ENCODE measurements at places on chromosomes 3 and 15. TPM values are rescaled to one million over a fixed set of nuclear protein-coding genes. Genes with fewer than 3 reads are reported as not detected.

GRCh38 chr3:179063945-179064560, 7.6 kb downstream of the ZMAT3 start:
- no peak for DNase-seq

GRCh38 chr15:88782465-88782864, 20.8 kb upstream of the ACAN start:
- no peak for DNase-seq

The SLC22A13 gene
- 0.18 TPM for total RNA-seq

DNA sequence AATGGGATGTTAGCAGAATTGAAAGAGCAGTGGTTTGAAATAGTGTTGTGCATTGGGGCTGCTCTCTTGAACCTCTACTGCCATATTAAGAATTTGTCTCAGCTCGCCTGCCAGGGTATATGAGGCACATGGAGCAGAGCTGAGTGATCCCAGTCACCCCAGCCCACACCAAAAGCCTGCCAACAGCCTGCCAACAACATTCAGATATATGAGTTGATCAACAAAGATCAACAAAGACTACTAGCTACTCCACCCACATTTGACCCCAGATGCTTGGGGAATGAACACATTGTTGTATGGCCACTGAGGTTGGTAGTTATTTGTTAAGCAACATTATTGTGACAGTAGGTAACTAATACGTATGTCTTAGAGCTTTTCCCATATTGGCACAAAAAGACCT, 570.9 kb upstream of the IL12A start:
- DNase-seq, result no peak

- DNase-seq, result no peak
These were observed 296.0 kb downstream of the NAALADL2 start for GRCh38 chr3:175155172-175155571.

GRCh38 chr3:156646958-156647357, 27.4 kb upstream of the TIPARP start:
- no peak for DNase-seq
